ENCODE measurements at places on chromosomes 11 and 22.

DNA sequence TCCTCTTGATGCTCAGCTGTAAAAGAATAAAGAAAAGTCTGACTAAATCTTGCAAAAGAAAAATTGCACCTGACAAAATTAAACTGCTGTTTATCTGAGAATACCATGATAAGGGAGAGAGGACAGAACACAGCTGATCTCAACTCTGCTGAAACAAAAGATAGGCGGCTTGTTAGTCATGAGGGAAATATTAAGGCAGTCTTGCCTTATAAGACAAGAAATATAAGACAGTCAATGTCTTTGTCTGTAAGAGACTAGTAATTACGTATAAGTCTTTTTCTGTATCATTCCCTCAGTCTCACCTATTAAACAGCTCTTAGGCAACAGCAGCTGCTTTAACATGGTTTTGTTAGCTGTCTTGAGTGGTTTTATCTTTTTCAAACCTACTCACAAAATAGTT lies 296.6 kb downstream of the LUZP2 start:
- no peaks in the 10 kb centered on the region for H3K36me3 ChIP-seq
- peaks cover 2% of the 10 kb centered on the region for H3K4me1 ChIP-seq
- peak; percentile 61 for DNase-seq
- H3K27me3 ChIP-seq = no peaks in the 10 kb centered on the region

- peaks cover 28% of the 10 kb centered on the region for H3K27me3 ChIP-seq
- DNase-seq = no peak
- peaks cover under 1% of the 10 kb centered on the region for H3K4me1 ChIP-seq
- H3K4me3 ChIP-seq = no peak overlapping the region
- no peak overlapping the region for H3K27ac ChIP-seq
Measured at GRCh38 chr22:43892183-43892894, 526 bp upstream of the PNPLA5 start.

- H3K27me3 ChIP-seq = no peaks in the 10 kb centered on the region
- peaks cover 73% of the 10 kb centered on the region for H3K36me3 ChIP-seq
- no peak overlapping the region for H3K4me3 ChIP-seq
- H3K4me1 ChIP-seq = peaks cover 7% of the 10 kb centered on the region
Measured at GRCh38 chr22:23822101-23822671, 16.6 kb downstream of the DERL3 start.

DNA sequence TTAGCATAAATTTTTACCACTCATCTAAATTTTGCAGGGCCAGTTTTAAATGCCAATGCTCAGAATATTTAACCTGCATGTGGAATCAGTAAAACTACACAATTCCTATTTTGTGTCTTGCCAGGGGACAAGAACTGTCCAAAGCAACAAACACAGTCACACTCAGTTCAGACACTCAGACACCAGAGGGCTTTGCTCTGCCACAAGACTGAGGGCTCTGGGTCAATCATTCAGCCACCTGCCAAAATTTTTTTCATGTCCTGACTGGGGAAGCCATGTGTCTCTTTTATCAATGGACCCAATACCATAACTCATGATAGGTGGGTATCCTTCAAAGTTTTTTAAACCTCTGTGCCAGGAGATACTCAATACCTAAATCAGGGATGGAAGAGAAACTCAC lies 304.0 kb upstream of the ANO3 start:
- H3K4me1 ChIP-seq = peaks cover 3% of the 10 kb centered on the region
- H3K27me3 ChIP-seq = no peaks in the 10 kb centered on the region
- no peaks in the 10 kb centered on the region for H3K36me3 ChIP-seq
- no peak for DNase-seq

DNA sequence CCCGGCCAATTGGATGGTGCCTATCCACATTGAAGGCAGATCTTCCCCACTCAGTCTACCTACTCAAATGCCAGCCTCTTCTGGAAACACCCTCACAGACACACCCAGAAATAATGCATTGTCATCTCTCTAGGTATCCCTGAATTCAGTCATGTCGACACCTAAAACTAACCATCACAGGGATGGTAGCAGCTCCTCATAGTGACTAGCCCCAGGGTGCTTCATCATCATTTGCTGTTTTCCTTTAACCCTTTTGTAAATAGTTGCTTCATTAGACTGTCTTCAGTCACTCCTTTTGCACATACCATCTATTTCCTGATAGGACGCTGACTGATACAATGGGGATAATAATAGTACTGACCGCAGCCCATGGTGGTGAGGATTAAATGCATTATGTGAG lies 18.8 kb upstream of the AMOTL1 start:
- H3K4me1 ChIP-seq = peaks cover 15% of the 10 kb centered on the region
- no peak overlapping the region for H3K27ac ChIP-seq
- DNase-seq = no peak
- no peaks in the 10 kb centered on the region for H3K27me3 ChIP-seq

GRCh38 chr11:114607753-114608459 lies 12.3 kb upstream of the NXPE4 start:
- H3K4me3 ChIP-seq = no peak overlapping the region
- no peaks in the 10 kb centered on the region for H3K4me1 ChIP-seq
- no peak for DNase-seq
- H3K27me3 ChIP-seq = no peaks in the 10 kb centered on the region
- H3K27ac ChIP-seq = no peak overlapping the region
- H3K36me3 ChIP-seq = no peaks in the 10 kb centered on the region

- H3K27me3 ChIP-seq = peaks cover 21% of the 10 kb centered on the region
- no peak overlapping the region for H3K27ac ChIP-seq
- H3K4me1 ChIP-seq = peaks cover 7% of the 10 kb centered on the region
- no peaks in the 10 kb centered on the region for H3K36me3 ChIP-seq
Measured at GRCh38 chr22:37481347-37481907, 4.8 kb downstream of the MFNG start.

DNA sequence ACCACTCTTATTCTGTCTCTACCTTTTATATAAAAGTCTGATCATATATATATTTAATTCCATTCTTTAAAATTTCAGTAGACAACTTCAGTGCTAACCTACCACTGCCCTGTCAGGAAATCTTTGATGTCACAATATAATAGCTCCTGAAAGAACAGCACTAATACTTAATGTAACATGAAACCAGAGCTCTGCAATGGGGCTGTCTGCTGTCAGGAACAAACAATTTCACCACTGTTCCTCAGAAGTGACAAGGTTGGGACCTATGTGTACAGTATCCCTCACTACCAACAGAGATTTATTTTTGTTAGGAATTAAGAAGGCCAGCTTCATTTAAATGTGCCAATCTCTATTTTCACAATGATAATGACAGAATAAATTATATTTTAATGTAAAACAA lies 165.5 kb upstream of the C11orf58 start:
- no peak overlapping the region for H3K27ac ChIP-seq
- no peaks in the 10 kb centered on the region for H3K4me1 ChIP-seq
- peak; percentile 16 for DNase-seq
- H3K27me3 ChIP-seq = no peaks in the 10 kb centered on the region
- H3K4me3 ChIP-seq = no peak overlapping the region
- no peaks in the 10 kb centered on the region for H3K36me3 ChIP-seq

- H3K4me1 ChIP-seq = no peaks in the 10 kb centered on the region
- H3K4me3 ChIP-seq = no peak overlapping the region
- H3K27me3 ChIP-seq = no peaks in the 10 kb centered on the region
- no peaks in the 10 kb centered on the region for H3K36me3 ChIP-seq
- H3K27ac ChIP-seq = no peak overlapping the region
Measured at GRCh38 chr22:25668437-25668836, 73.6 kb upstream of the MYO18B start.

DNA sequence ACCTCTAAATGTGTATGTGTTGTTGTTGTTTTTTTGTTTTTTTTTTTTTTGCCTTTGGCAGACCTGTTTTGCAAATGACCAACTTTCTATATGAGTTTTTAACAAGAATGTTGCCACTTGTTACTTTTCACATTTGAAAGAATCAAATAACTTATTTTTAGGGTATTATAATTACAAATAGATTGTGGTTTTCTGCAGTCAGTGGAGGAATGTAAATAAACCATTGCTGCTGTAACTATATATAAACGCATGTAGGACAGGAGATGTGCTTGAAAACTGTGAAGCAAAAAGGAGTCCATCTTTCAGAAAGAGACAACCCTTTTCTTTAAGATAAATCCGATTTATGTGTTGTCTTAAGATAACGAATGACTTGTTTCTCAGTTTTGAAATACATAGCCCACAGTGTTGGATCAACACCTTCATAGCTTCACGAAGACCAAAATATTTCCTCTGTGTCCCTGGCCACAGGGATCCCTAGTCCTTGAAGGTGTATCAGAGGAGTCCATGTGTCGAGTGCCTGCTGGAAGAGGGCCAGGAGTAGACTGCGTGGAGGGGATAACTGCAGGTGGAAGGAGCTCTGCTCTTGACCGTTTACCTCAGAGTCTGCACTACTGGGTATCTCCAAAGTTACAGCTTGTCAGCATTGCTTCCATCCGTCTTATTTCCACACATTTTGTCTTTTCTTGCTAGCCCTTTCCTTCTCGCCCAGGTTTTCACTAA lies 24.7 kb downstream of the TNRC6B start:
- H3K4me1 ChIP-seq = peaks cover 16% of the 10 kb centered on the region
- no peaks in the 10 kb centered on the region for H3K27me3 ChIP-seq
- no peaks in the 10 kb centered on the region for H3K36me3 ChIP-seq
- peak; percentile 51 for DNase-seq

GRCh38 chr22:33438273-33438672 lies 380.1 kb upstream of the SYN3 start:
- no peak overlapping the region for H3K27ac ChIP-seq
- DNase-seq = peak; percentile 89
- peaks cover 2% of the 10 kb centered on the region for H3K27me3 ChIP-seq
- no peak overlapping the region for H3K4me3 ChIP-seq
- H3K4me1 ChIP-seq = peaks cover 2% of the 10 kb centered on the region
